ENCODE measurements at places on chromosomes 16 and 17.

DNA sequence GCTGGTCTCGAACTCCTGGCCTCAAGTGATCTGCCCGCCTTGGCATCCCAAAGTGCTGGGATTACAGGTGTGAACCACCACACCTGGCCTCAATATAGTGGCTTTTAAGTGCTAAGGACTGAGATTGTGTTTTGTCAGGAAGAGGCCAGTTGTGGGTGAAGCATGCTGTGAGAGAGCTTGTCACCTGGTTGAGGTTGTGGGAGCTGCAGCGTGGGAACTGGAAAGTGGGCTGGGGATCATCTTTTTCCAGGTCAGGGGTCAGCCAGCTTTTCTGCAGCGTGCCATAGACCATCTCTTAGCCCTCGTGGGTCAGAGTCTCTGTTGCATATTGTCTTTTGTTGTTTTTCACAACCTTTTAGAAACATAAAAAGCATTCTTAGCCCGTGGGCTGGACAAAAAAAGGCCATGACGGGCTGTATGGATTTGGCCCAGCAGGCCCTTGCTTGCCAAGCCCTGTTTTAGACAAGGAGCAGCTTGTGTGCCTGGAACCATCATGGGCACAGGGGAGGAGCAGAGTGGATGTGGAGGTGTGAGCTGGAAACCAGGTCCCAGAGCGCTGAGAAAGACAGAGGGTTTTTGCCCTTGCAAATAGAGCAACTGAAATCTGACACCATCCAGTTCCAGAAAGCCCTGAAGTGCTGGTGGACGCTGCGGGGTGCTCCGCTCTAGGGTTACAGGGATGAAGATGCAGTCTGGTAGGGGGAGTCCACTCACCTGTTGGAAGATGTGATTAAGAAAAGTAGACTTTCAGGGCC, 5.5 kb downstream of the BIRC5 start:
- no peak for DNase-seq

GRCh38 chr16:66751303-66751991, at the start of gene DYNC1LI2:
TSS of gene DYNC1LI2 (minus strand) at chr16:66751609. CDS start at chr16:66751591, 18 bp downstream.
- peak; percentile 82 for DNase-seq

GRCh38 chr16:30737794-30738648, 10.2 kb upstream of the PHKG2 start:
- DNase-seq: no peak

- DNase-seq: no peak
These were observed 27.1 kb upstream of the DBNDD1 start for GRCh38 chr16:90046122-90046970.

DNA sequence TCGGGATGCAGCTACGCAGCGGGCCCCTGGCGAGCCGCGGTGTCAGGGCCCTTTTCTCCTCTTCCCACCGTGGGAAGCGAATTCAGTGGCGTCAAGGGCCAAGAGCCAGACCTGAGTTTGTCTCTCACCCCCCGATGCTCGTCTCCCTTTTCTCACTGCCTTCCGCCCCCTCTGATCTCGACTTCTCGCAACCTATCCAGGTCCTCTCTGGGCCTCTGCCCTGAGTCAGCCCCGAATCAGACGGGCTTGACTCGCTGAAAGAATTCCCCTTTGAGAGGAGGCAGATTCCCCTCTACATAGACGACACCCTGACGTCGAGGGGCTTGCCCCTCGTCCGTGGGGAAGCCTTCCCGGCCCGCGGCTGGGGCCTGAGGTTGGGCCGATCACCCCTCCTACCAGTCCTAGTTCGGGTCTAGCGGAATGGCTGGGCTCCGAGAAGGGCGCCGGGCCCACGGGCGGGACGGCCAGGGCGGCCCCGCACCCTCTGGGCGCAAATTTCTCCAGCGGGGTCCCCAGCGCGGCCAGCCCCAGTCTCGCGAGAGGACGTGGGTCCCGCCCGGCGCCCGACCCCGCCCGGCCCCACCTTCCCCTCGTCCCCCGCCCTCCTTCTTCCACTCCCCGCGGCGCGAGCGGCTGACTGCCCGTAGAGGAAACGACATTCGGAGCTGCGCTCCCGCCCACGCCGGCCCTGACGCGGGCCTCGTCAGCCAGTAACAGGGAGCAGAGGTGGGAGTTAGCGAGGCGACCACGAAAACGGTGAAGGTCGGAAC, at the start of gene GGNBP2:
TSS of gene GGNBP2 (plus strand) at position 613 of the 770 bp plus-strand sequence. CDS start 806 bp downstream, outside the sequence.
- peak; percentile 95 for DNase-seq

GRCh38 chr16:51151961-51152663, 1.0 kb upstream of the SALL1 start:
- DNase-seq: no peak

DNA sequence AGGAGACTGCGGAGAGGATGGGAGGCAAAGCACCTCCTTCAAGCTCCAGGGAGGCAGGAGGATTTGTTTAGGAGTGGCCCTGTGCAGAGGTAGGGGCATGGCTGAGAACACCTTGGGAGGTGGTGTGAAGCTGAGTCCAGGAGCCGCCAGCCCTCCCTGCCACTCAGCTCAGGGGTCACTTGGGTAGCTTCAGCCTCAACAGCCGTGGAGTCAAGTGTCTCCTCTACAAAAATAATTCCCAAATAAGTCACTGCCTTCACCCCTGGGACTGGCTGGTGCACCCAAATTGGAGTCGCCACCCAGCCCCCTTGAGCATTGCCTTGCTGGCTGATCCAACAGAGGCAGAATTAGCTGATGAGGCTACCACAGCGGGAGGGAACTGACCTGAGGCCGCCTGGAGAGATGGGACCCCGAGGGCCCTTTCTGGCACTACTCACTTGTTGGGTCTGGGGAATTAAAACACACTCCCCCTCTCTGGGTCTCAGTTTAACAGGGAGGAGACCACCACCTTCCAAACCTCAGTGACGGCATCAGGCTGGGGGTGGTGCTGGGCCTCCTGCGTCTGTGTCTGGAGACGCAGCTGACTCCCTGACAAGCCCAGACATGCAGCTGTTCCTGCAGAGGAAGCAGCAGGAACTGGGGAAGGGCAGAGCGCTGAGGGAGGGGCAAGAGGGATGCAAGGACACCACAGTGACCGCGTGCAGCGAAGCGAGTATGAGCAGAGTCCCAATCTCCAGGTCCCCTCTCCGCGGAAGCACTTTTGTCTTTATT, 87.9 kb upstream of the TOB1 start:
- DNase-seq: no peak

GRCh38 chr17:43601280-43602039, 55.3 kb upstream of the ETV4 start:
- DNase-seq: no peak

GRCh38 chr16:23388786-23389185, 64.2 kb downstream of the COG7 start:
- DNase-seq: no peak

GRCh38 chr17:15263680-15264079, 1.4 kb downstream of the PMP22 start:
- DNase-seq: no peak

GRCh38 chr17:81240761-81241160, 1.6 kb downstream of the NDUFAF8 start:
- DNase-seq: no peak

- no peak for DNase-seq
These were observed 101.8 kb downstream of the SALL1 start for GRCh38 chr16:51049276-51049675.
